Small intestine (tissue), 16 donors: ENCODE measurements at places on chromosomes 4 and X.
A peak's percentile ranks its signal among the peaks of the same experiment; 100 is the strongest.

DNA sequence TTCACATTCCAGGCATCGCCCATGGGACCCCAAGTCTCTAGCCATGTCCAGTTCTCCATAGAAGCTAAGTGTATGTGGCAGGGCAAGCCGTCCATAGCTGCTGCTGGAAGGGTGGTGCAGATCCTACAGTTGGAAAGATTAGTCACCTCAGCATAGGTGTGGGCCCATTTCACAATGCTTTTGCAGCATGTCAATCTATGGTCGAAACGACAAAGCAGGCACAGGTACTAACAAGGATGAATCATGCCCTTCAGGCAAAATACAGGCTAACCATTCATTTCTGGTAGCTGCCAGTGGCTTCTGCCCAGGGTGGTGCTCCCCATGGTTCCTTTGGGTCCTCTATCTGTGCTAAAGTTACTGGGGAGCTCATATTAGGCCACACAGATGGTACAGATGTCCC lies 225.2 kb downstream of the ADGRL3 start:
- DNase-seq: no peak

- DNase-seq: no peak
Measured at GRCh38 chr4:42638993-42639392, 17.9 kb downstream of the ATP8A1 start.

DNA sequence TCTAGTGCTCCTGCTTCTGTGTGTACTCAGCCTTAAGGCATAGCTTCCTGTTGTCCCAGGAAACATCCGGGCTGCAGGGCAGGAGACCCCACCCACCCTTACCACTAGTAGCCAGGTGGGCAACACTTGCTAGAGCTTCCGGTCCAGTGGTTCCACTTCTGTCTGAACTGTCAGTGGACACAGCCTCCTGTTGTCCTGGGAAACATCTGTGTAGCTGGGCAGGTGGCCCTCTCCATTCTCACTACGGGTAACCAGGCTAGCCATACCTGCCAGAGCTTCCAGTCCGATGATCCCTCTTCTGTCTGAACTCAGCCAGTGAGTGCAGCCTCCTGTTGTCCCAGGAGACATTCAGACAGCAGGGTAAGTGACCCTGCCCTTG lies 372.2 kb downstream of the INPP4B start:
- DNase-seq: peak; percentile 6

GRCh38 chrX:76127341-76127740 lies 45.5 kb upstream of the PBDC1 start:
- no peak for DNase-seq

- DNase-seq: no peak
Measured at GRCh38 chr4:164866817-164867490, 10.0 kb upstream of the APELA start.

DNA sequence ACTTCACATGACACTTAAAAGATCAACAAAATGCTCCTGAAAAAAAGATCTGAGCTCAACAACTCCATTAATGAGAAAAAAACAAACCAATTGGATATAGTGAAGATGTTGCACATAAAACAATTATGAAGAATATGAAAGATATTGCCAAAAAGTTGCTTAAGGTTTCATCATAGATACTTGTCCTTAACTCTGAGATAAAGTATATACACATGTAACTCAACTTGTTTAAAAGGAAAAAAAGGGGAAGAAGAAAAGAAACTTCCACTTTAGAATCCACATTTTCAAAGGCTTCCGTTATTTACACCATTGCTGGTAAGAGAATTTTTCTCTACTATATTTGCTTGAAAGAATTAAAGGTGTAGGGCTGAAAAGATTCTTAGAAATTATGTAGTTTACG lies 2.7 kb downstream of the AFAP1 start:
- no peak for DNase-seq

GRCh38 chr4:156388826-156389225 lies 435.2 kb upstream of the CTSO start:
- DNase-seq: no peak

DNA sequence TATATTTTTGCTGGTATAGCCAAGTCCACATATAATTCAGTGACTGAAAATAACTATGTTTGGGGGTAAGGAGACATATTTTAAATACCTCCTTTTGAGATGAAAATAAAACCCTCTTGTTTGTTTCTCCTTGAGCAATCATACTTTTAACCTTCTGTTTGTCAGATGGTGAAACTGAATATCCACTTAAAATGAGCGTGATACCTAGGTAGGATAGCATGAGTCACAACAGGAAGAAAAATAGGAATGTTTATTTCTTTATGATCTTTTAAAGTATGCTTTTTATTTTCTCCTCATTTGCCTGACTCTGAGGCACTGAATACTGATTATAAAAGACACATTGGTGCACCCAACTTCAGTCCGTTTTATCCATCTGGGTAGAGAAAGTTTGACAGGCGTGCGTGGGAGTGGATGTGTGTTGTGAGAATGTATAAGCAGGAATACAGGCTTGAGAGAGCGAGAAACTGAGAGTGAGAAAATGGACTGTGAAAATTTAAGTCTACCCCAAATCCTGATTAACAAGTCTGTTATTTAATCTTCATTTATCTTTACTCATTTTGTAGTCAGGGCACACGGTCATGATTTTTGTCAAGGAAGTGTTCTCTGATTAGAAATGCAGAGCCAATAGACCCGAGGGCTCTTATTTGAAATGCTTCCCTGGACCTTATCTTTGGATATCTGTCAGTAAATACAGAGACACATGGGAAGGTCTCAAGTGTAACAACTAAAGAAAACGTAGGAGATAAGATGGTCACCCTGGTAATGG lies 62.1 kb upstream of the ANTXR2 start:
- no peak for DNase-seq

DNA sequence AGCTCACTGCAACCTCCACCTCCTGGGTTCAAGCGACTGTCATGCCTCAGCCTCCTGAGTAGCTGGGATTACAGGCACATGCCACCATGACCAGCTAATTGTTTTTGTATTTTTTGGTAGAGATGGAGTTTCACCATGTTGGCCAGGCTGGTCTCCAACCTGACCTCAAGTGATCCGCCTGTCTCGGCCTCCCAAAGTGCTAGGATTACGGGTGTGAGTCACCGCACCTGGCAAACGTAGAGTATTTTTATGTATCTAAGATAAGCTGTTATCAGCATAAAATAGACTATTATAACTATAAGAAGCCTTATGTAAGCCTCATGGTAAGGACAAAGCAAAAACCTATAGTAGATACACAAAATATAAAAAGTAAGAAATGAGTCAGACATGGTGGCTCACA lies 304.1 kb downstream of the CHIC1 start:
- no peak for DNase-seq

- DNase-seq: no peak
Measured at GRCh38 chrX:48800574-48801279, 1.1 kb upstream of the HDAC6 start.

GRCh38 chrX:129824620-129825019 lies 19.1 kb downstream of the ZDHHC9 start:
- no peak for DNase-seq

- no peak for DNase-seq
Measured at GRCh38 chrX:51742586-51742985, 656 bp upstream of the GSPT2 start.

DNA sequence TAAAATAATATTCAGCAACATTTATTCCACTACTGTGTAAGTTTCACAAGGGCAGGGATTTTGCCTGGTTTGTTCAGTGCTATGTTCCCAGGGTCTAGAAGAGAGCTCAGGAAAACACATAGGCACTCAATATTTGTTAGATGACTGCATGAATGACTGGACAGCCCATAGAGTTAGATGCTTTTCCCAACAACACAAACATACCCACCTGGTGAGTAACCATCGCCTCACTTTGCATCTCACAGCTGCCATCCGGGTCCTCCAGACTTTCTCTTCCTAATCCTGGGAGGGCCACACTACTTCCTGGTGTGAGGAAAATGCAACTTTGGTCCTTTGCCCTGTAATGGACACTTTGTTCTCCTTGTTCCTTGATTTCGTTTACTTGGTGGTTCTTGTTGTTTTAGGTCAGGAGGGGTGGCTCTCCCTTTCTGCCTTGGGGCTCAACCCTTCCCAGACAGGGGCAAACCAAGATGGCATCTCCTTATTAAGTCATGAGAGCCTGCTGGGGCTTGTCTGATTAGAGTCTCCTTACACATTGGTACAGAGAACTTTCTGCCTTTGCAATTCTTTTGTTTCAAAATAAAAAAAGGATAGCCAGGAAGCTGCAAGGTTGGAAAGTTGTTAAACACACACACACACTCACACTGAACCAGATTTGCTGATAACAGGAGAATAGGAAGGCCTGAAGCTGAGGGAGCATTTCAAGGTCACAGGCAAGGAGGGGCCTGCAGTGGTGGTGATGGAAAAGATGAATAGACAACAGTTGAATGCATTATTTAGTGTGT lies 190.6 kb downstream of the MID1IP1 start:
- no peak for DNase-seq

GRCh38 chrX:57573754-57574153 lies 18.1 kb upstream of the ZXDB start:
- DNase-seq: peak; percentile 1

DNA sequence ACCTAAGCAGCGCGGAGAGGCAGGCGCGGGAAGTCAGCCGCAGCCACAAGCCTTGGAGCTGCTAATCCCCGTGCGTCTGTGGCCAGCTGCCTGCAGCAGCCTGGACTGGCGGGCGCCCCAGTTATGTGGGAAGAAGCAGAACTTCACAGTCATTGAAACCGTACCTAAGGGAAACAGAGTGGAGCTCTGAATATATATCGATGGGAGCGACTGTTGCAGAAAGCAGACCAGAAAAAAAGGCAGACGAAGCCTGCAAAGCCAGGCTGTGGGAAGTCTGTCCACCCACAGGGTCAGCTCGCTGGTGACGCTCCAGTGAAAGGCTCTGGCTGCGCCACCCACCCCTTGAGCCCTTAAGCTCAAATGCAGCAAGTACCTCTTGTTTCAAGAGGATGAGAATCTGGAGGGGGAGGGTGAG lies 24.7 kb downstream of the KCNE5 start:
- DNase-seq: no peak

DNA sequence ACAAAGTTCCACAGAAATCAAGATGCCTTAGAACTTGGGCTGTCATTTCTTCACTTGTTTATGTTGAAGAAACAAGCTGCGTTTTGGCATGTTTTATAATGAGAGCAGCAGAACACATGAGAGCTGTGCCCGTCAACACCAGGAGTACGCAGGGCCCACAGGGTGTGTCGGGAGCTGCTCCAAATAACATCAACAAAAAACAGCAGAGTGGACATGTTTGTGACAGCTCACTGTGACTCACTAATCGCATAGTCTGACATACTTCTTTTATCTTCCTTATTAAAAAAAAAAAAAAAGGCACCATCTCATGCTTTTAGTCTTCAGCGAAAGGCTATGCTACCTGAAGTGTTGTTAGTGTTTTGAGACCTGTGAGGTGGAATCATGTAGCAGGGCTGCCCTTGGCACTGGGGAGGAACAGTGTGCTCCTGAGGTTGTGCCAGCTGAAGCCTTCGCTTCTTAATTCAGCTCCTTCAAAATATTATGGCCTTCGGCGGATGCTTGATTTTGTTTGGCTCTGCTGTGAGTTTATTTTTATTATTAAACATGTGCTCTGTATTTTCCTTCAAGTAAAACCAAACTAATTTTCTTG lies 32.8 kb downstream of the FHDC1 start:
- DNase-seq: no peak

GRCh38 chr4:52684896-52685295 lies 25.8 kb upstream of the USP46 start:
- DNase-seq: no peak

- DNase-seq: no peak
Measured at GRCh38 chr4:8321220-8321619, 51.7 kb downstream of the HTRA3 start.

DNA sequence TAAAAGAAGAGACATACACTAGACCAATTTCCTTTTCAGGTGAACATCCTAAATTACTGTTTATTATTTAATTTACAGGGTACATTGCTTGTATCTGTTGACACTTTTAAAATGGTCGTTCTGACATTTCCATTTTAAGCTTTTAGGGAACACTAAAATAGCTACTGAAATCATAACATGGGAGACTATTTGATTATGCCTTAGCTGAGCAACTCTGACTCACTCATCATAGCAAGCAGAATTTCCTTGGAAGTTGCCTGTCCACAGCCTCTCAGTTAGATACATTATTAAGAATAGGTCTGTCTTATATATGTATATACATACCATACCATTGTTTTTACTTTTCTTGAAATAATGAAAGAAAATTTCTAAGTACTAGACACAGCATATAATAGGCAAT lies 22.0 kb downstream of the GUCY1B1 start:
- no peak for DNase-seq

GRCh38 chrX:78661836-78662235 lies 2.7 kb upstream of the RTL3 start:
- DNase-seq: no peak

GRCh38 chr4:20760053-20760452 lies 59.8 kb downstream of the PACRGL start:
- DNase-seq: no peak

DNA sequence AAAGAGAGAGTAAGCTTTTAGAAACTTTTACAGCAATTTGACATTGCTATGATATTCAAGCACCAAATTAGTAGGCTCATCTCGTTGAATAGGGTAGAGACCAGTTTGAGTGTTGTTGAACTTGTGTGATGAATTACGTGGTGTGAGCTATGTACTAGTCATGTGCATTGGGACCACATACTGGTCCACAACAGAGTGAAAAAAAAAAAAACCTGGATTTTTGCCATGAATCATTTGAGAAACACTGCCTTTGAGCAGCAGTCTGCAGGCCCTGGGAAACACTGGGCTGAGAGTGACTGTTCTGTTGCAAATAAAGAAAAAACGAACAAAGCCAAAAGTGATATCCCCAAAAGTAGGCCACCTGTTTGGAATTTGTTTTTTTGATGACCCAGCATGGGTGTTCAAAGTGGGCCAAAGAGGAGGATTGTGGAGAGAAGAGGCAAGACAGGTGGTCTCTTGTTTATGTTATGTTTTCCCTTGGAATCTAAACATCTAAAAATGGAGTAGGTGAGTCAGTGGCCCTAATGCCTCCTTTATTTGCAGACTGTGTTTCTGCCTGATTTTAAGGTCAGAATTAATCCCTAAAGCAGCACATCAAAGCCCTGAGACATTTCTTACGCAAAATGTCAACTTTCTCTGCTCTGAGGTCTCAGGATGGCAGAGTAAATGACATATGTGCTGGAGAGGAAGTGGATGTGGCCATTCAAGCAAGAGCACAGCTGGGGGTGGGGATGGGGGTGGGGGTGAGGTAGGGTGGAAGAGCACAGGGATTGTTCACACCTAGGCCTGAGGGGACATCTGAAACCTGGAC lies 33.5 kb downstream of the TAF7L start:
- no peak for DNase-seq

- DNase-seq: peak; percentile 99
Measured at GRCh38 chr4:39638354-39639239, at the start of gene SMIM14. SMIM14 (minus strand) TSS chr4:39638865; CDS start chr4:39605145, 33,720 bp downstream.

GRCh38 chr4:42641656-42642055 lies 15.2 kb downstream of the ATP8A1 start:
- DNase-seq: peak; percentile 51

DNA sequence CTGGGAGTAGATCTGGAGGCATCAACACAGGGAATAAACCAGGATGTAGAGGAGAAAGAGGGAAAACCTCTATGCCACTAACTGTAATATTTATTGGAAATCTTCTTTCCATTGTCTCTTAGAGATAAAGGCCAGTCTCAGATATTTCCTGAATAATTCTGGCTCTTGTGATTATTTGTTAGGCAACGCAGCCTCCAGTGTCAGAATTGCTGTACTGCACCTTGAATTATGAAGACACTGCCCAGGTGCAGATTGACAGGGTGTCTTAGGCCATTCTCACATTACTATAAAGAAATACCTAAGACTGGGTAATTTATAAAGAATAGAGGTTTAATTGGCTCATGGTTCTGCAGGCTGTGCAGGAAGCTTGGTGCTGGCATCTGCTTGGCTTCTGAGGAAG lies 100.7 kb upstream of the ZDHHC15 start:
- no peak for DNase-seq
